Large intestine (tissue), 12 donors: ENCODE measurements at places on chromosomes 1 and 21.

DNA sequence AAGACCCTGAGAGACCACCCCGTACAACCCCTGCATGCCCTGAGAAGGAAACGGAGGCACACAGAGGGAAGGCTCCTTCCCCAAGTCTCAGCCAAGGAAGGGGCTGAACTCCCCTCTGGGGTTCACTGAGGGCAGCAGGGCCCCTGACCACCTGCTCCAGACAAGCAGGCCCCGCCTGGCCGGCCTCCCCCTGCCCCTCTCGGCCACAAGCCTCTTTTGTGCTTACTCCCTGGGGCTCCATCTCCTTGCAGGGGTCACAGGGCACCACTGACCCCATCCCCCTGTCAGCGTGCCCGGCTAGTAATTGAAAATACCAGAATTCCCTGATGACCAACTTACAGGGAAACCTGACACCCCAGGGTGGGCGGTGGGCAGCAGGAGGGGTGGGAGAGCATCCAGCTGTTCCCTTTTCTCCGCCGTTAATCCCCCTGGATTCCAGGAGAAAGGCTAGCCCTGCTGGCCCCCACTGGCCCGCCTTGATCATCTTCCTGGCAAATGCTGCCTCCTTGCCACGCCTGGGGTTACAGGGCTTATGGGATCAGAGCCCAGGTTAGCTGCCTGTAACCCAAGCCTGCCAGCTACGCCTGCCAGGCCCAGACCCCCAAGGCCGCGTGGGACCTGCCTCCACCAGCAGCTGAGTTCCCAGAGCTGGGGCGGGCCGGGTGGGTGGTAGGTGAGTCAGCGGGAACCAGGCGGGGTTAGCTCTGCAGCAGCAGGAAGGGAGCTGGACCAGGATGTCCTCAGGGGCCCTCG, 96.1 kb downstream of the LACTBL1 start:
- DNase-seq, result no peak

- DNase-seq, result no peak
Measured at GRCh38 chr1:56501426-56501825, 77.9 kb downstream of the PLPP3 start.

DNA sequence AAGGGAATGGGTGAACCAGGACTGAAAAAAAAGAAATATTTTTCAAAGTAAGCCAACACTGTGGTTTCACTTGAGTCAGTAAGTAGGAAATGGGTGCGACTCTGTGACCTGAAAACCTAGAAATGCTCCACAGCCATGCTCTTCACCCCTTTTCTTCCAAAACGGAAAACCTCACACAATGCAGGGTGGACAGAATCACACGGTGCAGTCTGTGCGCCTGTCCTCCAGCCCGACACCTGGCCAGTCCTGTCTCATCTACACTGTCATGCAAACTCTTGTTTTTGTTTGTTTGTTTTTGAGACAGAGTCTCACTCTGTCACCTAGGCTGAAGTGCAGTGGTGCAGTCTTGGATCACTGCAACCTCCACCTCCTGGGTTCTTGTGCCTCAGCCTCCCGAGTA, 53.3 kb downstream of the B3GALT5 start:
- DNase-seq, result no peak

- peak; percentile 72 for DNase-seq
Measured at GRCh38 chr1:27603309-27603680, 649 bp downstream of the AHDC1 start.

DNA sequence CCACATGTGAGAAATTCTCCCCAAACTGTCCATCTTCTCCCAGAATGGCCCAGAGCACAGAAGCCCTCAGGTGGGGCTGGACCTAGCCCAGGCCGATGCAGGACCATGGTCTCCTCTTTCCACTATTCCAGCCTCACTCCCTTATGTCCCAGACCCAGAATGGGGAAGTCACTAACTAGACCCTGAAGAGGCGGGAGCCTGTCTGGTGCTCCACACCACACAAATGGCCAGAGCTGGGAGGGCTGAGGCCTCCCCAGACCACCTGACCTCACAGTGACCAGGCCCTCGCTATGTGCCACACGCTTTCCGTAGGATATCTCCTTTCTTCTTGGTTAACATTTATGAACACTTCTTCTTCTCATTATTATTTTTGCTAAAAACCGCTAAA, 54.9 kb upstream of the EDN2 start:
- DNase-seq, result no peak

- no peak for DNase-seq
Measured at GRCh38 chr1:164479242-164479641, 79.7 kb upstream of the PBX1 start.

DNA sequence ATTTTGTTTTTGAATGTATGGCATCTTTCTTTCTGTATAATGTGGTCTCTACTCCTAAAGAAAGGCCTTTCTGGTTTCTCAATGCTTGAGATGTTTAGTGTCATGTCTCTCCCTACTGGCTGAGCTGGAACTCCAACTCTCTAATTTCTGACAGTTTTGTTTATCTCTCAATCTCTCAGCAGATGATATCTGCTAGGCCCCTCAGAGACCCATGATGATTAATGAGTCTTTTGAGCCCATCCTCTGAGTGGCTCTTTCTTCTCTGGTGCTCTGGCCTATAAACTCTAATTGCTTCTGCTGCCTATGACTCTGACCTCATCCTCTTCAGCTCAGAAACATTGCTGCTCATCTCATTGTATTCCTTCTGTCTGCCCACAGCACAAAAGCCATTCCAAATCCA, 46.6 kb downstream of the CRB1 start:
- DNase-seq, result peak; percentile 2

DNA sequence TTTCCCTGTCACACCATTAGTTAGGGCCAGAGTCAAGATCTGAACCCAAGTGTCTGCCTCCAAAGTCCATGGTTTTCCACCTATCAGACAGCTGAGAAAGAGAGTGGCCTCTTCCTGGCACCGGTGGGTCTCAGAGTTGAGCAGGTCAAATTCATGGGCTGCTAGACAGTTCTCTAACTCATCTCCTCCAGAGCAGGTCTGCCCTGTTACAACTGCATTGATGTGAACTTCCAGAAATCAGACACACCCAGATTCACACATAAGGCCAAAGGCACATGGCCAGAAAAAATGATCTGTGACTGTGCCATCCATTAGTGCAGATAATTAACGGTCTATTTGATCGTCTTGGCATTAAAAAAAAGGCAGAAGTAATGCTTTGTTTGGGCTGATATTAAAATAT, 17.5 kb downstream of the SMIM12 start:
- DNase-seq, result no peak

DNA sequence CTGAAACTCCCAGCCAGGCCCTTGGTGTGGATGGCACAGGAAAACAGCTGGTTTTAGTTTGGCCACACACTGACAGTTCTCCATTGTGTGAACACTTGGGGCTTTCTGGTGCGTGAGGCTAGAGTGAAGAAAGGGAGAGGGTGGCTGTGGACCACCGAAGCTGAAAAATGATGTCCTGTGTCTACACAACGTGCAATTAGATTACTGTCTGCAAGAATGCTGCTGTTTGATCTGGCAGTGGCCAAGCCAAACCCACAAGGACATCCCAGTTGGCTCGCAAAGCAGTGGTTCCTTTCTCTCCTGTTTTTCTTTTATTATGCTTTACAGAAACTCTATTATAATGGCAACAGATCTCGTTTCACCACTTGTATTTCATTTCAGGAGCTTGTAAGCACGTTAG, 58.9 kb downstream of the ERG start:
- DNase-seq, result no peak

DNA sequence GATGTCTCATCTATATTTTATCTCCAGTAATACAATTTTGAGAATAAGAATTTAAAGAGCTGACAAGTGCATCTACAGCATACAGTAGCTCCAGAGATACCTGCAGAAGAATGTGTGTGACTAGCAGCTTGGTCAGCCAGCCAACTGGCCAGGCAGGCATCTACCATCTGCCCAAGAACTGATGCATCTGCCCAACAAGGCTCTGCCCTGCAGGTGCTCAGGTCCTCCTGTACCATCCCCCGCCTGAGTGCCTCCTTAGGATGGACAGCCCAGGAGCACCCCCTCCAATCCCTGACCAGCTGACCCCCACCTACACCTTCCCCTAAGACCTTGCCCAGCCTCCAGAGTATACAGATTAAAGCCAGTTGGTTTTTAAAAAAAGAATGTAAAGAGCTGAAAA, 30.3 kb downstream of the TMEM69 start:
- no peak for DNase-seq

- peak; percentile 20 for DNase-seq
Measured at GRCh38 chr1:213724640-213725536, 262.9 kb upstream of the PROX1 start.

GRCh38 chr1:34779526-34779925, 1.5 kb upstream of the GJB3 start:
- DNase-seq, result no peak

GRCh38 chr1:246306415-246307037, 200.6 kb downstream of the SMYD3 start:
- no peak for DNase-seq

DNA sequence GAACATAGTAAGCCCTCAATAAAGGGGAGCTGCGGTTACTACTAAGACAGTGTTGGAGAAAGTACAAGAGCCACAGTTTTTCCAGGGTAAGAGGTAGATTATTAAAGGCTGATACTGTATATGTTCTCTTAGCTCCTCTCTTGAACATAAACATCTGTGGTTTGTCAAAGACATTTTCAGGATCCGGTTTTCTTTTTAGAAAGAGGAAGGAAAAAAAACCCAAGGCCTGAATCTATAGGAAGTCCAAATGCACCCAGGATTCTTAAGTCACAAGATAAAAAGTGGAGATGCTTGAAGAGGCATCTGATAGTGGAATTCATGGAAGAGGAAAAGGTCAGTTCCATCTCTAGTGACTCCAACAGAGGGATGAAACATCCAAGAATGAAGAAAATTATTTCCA, 24.6 kb upstream of the SLC45A3 start:
- no peak for DNase-seq

- DNase-seq, result no peak
Measured at GRCh38 chr21:29005696-29006095, 13.0 kb upstream of the LTN1 start.

DNA sequence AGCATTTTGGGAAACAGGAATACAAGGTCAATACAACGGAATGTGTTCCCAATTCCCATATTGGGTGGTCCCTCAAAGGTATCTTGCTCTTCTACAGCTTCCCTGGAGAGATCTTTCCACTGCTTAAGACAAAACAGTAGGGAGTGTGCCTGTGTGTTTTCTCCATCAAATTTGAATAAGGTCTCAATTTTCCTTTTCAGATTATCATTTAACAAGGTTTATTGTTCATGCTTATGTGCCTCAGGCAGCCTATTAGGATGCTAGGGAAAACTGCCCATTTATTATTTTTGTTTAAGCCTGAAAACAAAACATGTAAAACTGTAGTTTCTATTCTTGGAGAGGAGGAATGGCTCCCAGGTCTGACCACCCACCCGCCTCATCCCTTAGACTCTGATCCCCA, 622.7 kb downstream of the LMO4 start:
- no peak for DNase-seq

- DNase-seq, result no peak
Measured at GRCh38 chr1:10594595-10595223, 120.0 kb downstream of the PEX14 start.

- no peak for DNase-seq
Measured at GRCh38 chr1:56660293-56660692, 15.2 kb downstream of the PRKAA2 start.

- DNase-seq, result no peak
Measured at GRCh38 chr1:60277269-60277668, 203.7 kb upstream of the C1orf87 start.

GRCh38 chr21:31732597-31733550, 956 bp upstream of the SCAF4 start:
- no peak for DNase-seq

GRCh38 chr1:227779685-227780084, 35.8 kb upstream of the PRSS38 start:
- no peak for DNase-seq

DNA sequence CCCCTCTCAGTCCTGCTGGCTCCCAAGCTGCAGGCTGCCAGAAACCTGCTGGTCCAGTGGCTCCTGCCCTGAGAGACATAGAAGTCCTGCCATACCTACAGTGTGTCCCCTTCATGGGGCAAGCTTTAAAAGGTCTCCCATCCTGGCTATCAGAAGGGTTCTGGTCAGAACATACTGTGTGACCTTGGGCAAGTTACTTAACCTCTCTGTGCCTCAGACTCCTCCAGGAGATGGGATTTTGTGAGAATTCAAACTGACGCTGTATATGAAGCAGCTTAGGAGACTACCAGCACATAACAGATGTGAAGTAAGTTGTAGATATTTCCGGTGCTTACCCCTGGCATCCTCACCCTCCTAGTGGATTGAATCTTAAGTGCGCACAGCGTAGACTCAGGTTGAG, 8.7 kb upstream of the GJB5 start:
- DNase-seq, result no peak

GRCh38 chr1:206635080-206635977, at the start of gene DYRK3:
TSS of gene DYRK3 (plus strand) at chr1:206635536. CDS start at chr1:206635704, 168 bp downstream.
- peak; percentile 96 for DNase-seq

DNA sequence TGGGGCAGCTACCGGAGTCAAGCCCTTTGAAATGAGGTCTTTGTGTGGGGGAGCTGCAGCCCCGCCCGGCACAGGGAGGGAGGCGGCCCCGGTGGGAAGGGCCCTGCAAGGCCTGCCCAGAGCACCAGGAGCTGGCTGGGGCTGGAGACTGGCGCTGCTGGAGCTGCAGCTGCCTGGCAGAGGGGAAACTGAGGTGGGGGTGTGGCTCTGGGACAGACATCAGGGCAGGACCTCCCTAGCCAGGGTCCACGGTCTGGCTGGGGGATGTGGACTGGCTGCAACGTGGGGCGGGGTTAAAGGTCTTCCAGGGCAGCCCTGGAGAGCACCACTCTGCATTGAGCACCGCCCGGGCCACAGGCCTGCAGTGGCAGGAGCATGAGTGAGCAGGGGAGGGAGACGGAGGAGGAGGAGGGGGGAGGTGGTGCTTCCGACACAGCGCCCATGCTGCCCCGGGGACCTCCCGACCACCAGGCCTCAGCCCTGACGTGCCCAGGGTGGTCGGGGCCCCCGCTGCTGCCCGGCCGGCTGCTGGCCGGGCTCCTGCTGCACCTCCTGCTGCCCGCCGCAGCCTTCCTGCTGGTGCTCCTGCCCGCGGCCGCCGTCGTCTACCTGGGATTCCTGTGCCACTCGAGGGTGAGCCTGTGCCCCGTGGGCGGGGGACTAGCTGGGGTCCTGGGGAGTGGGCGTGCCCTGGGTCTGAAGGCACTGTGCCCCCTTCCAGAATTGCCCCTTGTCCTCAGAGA, 4.8 kb upstream of the ANKRD65 start:
- DNase-seq, result no peak

GRCh38 chr21:33831962-33832659, 83.5 kb downstream of the ATP5PO start:
- DNase-seq, result no peak

- no peak for DNase-seq
Measured at GRCh38 chr21:42027822-42028765, 17.9 kb upstream of the ZBTB21 start.

DNA sequence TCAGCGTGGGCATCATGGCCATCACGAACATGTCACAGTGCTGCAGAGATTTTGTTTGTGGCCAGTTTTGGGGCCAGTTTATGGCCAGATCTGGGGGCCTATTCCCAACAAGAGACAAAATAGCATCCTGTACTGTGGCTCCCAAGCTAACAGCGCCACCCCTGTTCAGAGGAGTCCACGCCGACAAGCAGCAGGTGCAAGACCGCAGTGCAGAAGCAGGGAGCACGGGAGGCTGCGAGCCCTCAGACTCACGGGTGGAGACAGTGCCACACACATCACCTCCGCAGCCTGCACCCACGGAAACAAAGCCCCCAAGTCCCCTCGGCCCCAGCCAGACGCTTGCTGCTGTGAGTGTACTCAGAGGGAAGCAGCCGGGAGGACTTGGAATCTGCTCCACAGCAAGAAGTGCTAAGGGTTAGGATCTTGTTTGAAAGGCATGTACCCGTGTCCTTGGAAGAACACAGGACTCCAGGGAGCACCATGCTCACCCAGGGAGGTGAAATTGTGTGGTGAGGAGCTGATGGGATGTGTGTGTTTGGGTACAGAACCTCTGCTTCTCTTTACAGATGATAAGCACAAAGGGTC, 7.1 kb downstream of the TCP10L start:
- DNase-seq, result no peak
